Stimulated activated CD4-positive, alpha-beta T cell treated with anti-CD3 and anti-CD28 coated beads, Interleukin-1b, Interleukin-23, amount 100 ng/mL, for 1 hour (primary cell): ENCODE measurements at places on chromosomes 12 and 14.

DNA sequence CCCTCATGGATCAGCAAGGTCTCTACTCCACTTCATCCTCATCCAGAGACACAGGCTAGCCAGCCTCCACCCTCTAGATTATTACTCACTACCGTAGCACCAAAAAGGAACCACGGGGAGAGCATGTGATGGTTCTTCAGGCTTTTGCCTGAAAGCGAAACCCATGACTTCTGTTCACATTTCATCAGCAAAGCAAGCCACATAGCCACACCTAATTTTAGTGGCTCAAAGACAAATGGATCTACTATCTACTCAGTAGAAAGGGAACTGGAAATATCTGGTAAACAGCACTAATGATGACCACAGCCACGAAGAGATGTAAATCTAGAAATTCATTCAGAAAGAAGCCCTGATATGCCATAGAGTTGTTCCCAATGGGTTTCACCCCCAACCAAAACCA is 51.4 kb downstream of the VCPKMT start:
- no peak for DNase-seq

GRCh38 chr12:43063650-43064049 is 474.1 kb upstream of the PRICKLE1 start:
- DNase-seq: no peak

DNA sequence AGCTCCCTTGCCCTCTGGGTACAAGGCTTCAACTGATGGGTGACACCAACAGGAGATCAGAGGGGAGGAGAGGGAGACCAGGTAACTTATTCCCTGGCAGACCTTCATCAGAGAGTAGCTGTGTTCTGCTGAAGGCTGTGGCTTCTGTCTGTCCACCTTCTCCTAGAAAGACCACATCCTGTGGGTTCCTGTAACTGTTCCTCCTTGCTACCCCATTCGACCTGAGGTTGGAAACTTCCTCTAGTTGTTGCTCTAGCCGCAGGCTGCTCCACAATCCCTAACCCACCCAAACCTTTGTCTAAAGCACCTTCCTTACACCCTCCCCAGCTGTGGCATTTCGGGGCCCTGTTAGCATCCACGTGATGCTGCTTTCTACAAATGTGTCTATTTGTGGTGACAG is 454.2 kb downstream of the DPF3 start:
- no peak for DNase-seq

DNA sequence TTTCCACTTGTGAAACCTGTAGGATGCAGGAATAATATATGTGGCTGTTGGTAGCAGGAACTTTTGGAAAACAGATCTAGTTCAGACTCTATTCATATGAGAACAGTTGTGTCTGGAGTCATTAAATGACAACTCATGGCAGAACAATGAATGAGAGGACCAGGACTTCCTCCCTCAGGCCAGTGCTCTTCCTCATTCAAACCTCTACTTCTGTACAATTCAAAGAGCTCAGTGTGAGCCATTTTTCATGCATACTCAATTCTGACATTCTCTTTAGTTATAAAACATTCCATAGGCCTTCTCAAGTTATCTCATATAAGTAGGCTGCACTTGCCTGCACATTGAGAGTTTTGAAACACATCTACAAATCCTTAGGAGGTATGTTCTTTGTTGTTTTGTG is 1526.6 kb upstream of the FLRT2 start:
- DNase-seq: no peak

GRCh38 chr12:116183741-116184141 is 93.8 kb downstream of the MED13L start:
- DNase-seq: no peak

DNA sequence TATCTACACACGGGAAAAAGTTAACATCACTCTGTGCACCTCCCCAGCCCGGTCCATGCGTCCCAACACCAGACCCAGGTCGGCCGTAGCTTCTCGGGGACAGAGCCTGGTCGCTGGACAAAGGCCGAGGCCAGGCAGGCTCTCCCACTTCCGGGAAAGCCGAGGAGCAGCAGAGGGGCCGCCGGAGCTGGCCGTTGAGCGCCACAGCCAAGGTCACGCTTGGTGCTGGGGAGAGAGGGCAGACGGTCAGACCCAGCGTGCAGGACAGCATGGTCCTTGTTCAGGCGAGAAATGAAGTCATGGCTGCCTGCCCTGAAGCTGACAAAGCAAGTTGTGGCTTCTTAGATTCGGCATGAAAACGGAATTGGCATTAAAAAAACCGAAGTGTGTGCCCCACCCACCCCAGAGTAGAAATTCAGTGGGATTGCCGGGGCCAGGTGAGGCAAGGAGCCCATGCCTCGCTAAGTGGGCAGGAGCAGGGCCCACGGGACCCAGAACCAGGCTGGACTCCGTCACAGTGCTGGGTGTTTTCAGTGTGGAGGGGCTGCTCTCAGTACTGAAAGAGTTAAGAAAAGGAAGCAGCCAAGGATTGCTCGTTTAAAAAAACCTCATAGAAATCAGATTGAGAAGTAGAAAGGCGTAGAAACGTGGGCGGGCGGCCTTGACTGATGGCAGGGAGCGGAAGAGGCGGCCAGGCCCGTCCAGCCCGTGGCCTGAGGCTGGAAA is 4.3 kb downstream of the ARL6IP4 start:
- DNase-seq: no peak

DNA sequence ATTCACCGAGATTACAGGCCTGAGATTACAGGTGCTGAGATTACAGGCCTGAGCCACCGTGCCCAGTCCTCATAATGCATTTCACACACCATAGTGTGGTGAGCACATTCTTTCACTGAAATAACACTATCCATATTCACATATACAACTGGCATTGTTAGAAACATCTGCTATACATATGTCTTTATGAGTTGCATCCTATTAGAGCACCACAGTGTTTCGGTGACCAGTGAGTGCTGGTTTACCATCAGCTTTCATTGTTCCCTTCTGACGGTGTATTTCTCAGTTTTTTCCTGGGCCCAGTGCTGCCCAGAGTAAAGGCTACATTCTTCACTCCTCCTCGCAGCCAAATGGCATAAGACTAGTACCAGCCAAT is 96.2 kb upstream of the FGD4 start:
- DNase-seq: no peak

GRCh38 chr12:15851045-15851620 is 31.1 kb upstream of the STRAP start:
- DNase-seq: no peak

GRCh38 chr14:77302926-77303325 is 17.8 kb downstream of the POMT2 start:
- DNase-seq: no peak

DNA sequence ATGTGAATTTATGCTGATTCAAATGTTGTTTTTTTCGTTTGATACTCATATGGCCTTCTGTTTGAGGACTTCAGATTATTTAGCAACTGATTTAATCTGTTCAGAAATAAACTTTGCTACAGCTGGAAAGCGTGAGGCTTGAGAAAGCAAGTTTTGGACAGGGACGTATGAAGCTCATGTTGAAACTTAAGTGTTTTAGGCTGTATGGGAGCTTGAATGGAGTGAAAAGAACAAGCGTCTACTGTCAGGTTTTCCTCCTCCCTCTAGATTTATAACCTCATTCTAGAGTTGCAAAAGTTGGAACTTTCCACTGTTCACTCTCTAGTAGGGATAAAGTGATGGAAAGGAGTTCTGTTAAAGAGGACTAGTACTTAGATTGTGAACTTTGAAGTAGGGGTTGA is 1.0 kb downstream of the PRPF39 start:
- DNase-seq: no peak

GRCh38 chr14:60254176-60254575 is 5.2 kb downstream of the PPM1A start:
- DNase-seq: no peak

- no peak for DNase-seq
These were observed 43.7 kb upstream of the HECTD1 start for GRCh38 chr14:31251028-31251958.

GRCh38 chr14:97388408-97388807 is 591.2 kb downstream of the VRK1 start:
- no peak for DNase-seq

GRCh38 chr12:127681151-127681754 is 585.7 kb upstream of the TMEM132C start:
- DNase-seq: no peak

GRCh38 chr14:62079038-62079437 is 316.8 kb downstream of the SNAPC1 start:
- DNase-seq: no peak

- no peak for DNase-seq
These were observed 23.7 kb upstream of the SLC2A3 start for GRCh38 chr12:7959701-7960121.

GRCh38 chr14:73760598-73761586 is 46.7 kb upstream of the PNMA1 start:
- no peak for DNase-seq

- DNase-seq: no peak
These were observed 49.1 kb downstream of the RFLNA start for GRCh38 chr12:124344022-124344421.

DNA sequence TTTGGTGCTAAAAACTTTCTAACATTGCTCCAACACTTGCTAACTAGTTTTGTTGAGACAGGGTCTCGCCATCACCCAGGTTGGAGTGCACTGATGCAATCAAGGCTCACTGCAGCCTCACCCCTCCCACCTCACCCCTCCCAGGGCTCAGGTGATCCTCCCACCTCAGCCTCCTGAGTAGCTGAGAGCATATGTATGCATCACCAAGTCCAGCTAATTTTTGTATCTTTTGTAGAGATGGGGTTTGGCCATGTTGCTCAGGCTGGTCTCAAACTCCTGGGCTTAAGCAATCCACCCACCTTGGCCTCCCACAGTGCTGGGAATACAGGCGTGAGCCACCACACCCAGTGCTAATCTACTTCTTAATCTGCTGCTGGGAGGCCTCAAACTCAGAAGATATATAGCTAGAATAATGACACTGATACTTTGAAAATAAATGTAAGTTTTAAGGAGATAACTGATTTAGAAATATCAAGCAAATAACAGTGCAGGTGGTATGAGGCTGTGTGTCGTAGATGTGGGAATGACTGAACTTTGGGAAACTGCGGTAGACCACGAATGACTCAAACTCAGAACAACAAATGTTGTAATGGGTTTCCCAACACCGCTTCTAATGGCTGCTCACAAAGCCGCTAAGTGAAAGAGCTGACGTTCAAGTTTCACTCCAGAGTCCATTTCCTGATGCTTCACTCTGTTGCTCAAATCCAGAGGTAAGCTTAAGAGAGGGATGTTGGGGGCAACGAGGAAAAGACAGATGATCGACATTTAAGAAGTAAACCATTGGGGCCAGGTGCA is 10.0 kb downstream of the TMCC3 start:
- no peak for DNase-seq

DNA sequence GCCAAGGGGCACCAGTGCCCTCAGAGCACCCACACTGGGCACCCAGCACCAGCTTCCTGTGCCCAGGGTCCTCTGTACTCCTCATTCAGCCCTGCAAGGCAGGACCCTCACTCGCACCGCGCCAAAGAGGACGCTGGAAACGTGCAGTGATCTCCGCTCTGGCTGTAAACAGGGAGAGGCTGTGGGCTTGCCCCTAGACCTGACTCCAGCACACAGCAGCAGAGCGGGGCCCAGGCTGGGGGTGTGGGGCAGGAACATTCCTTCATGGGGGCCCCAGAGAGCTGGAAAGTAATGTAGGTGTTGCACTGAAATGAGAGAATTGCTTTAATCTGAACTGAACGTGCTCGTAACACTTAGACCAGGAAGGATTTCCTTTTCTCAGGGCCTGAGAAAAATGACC is 5.0 kb upstream of the BRF1 start:
- no peak for DNase-seq

DNA sequence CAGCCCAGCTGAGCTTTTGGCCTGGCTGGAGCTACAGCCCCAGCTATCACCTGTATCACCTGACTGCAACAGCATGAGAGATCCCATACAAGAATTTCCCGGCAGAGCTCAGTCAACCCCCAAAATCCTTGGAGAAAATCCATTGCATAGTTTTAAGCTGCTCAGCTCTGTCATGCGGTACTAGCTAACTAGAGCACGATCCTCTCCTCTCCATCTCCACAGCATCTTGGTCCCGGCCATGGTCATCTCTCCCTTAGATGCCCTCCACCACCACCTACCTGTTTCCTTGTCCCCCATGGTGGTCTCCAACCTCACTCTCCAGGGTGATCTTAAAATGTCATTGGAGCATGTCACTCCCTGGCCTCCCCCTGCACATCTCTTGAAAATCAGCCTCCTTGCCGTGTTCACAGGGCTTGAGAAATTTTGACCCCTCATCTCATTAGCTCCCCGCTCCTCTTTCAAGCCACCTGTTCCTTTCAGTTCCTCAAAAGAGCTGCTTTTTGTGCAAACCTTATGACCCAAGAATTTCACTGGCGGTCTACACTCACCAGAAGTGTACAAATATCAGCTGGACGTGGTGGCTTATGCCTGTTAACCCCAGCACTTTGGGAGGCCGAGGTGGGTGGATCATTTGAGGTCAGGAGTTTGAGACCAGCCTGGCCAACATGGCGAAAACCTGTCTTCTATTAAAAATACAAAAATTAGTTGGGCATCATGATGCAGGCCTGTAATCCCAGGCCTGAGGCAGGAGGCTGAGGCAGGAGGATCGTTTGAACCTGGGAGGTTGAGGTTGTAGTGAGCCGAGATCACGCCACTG is 8.1 kb upstream of the CLMN start:
- DNase-seq: no peak

DNA sequence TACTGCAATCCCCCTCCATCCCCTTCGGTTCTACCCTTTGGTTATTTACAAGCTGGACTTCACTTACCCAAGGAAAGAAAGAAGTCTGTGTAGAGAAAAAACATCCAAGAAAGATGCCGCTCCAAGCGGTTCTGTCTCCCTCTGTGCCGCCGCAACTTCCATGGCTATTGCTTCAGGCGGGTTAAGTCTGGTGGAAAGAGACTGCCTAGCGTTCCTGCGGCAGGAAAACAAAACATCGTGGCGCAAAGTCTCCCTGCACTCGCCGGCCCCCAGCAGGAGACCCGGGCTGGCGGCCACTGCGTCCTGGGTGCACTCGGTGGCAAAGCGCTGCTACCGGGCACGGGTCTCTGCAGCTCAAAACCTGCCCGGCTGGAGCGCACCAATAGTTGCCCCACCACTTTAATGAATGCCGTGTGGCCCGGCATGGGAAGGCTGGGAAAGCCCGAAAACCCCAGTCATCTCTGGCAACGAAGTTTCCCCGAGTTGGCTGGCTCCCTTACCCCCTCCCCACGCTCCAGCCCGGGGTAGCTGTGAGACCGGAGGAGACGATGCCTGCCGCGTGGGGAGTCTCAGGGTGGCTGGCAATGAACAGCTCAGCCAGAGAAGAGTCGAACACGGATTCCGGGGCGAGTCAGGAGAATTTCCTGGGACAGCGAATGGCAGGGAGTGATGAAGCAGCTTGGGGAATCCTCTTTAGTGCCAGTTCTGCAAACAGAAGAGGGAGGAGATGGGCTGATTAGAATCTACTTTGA is 3.5 kb upstream of the KCNK10 start:
- no peak for DNase-seq

GRCh38 chr12:39975374-39975918 is 130.4 kb downstream of the SLC2A13 start:
- DNase-seq: no peak

DNA sequence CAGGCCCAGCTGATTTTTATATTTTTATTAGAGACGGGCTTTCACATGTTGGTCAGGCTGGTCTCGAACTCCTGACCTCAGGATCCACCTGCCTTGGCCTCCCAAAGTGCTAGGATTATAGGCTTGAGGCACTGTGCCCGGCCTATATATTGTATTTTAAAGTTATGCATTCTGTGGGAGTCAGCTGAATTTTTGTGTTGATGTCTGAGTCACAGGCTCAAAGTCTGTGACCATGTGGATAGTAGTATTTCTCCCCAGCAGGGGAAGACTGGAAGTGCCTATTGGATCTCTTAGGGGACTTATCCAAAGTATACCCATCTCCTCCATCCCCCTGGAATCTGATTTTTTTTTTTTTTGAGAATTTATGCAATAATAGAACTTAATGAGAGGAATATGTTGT is 43.8 kb upstream of the ATF1 start:
- DNase-seq: no peak
